ENCODE measurements at places on chromosomes 12 and 14.

DNA sequence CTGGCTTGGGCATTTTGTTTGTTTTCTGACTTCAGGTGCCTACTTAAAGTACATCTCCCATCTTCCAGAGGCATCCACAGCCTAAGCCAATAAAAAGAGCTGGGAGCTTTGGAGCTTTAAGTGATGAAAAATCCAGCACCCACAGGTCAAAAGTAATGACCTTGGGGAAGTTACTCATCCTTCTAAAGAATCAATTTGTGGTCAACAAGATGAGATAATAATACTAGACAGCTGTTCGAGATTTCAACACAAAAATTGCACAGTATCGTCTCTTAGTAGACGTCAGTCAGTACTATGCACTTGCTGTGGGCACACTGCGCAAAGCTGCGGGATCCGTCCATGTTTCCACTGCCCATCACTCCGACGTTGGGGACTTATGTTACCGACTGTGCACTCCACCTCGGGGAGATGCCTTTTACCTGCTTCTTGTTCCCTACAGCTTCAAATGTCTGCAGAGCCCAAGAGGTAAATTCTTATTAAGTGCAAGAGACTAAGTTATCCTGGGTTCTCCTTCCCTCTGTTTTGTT, 1.3 kb downstream of the ST8SIA1 start:
- DNase-seq: no peak

DNA sequence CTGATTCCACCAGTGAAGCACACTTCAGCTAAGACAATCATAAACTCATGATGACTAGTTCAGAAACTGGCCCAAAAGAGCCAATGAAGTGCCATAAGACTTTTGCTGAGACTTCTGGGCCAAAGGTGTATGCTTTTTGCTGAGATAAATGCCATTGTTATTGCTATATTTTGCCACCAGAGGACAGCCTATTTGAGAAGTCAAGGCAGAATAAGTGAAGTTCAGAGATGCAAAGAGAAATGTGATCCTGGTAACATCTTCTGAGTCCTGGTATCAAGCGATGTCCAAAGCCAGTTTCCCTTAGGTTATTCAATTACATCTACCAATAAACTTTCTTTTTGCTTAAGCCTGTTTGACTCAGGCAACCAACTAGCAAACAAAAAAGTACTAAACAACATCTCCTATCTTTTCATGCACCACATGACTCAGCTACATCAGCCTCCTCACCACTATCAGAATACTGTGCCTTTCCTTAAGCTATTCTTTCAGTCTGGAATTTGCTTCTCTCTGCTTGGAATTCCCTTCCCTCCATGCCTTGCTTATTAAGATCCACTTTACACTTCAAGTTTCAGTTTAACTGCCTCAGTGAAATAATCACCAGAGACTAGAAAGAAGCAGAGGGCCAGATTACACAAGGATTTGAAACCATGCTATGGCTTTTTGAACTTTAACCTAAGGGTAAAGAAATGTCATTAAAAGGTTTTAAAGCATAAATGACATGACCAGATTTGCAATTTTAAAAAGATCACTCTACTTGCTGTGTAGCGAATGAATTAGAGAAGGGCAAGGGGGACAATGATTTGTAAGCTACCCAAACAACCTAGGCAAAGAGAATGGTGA, 14.0 kb downstream of the CRY1 start:
- DNase-seq: no peak

DNA sequence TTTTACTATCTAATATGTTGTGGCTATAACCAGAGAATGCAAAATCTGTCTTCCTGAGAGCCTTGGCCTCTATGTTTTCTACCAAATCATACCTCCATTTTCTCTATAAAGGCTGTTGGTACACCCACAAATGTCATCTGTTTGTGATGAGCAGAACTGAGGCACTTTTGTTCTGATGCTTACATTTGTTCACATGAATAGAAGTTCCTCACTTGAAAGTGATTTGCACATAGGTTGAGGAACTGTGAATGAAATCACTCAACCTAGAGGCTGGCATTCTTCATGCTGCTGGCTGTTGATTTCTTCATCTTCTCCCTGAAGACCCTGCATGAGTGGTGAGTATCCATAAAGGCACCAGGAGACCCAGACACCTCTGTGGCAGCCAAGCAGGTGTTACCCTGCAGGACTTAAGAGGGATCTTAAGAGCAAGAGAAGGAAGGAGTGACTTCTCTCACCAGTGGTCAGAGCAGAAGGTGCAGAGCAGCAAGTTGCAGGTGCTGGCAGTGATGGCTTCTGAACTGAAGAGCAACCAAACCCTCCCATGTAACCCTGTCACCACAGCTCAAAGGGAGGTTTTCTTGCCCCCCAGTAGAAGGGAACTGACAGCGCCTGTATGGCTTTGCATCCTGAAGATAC, 110.3 kb downstream of the HMGA2 start:
- DNase-seq: no peak

- DNase-seq: no peak
Measured at GRCh38 chr12:13780453-13780852, 200.9 kb downstream of the GRIN2B start.

GRCh38 chr12:14113031-14113430, 131.6 kb upstream of the GRIN2B start:
- no peak for DNase-seq

DNA sequence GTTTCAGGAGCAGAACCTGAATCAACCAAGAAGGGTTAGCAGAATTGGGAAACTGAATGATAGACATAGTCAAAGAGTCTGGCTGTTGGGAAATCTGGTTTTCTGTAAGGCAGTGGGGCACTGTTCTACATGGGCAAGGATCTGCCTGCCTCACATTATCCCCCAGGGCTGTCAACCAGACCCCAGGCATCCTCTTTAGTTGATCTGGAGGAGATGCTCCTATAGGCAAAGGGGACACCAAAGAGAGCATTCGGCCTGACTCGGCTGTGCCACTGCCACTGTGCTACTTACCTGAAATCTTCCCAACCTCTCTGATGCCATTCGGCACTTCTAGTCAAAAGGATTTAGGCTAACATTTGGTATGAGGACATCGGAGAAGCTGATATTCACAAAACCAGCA, 4.1 kb downstream of the ISCU start:
- DNase-seq: no peak

DNA sequence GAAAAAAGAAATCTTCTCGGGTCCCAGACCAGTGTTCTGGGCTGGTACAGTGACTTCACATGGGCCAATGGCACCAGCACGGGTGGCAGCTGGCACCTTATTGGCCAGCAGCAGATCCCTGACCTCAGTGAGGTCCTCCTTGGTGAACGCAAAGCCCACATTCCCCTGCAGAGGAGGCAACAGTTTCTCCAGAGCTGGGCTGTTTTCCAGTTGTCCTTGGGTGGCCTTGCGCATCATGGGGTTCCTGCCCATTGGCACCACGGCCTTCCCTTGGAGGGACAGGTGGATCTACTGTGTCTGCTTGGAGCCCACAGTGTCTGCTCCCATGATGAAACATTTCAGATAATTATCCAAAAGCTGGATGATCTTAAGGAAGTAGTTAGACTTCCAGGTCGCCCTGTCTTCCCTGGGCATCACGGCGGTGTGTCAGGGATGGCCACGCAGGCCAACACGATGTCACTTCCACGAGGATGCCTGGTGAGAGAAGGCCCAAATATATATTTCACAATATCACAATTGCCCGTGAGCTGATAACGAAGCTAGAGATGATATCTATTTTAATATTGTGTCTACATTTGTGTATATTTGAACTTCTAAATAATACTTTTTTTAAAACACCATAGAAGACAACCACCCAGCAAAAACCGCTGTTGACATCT, 15.8 kb downstream of the NFKBIA start:
- DNase-seq: no peak

DNA sequence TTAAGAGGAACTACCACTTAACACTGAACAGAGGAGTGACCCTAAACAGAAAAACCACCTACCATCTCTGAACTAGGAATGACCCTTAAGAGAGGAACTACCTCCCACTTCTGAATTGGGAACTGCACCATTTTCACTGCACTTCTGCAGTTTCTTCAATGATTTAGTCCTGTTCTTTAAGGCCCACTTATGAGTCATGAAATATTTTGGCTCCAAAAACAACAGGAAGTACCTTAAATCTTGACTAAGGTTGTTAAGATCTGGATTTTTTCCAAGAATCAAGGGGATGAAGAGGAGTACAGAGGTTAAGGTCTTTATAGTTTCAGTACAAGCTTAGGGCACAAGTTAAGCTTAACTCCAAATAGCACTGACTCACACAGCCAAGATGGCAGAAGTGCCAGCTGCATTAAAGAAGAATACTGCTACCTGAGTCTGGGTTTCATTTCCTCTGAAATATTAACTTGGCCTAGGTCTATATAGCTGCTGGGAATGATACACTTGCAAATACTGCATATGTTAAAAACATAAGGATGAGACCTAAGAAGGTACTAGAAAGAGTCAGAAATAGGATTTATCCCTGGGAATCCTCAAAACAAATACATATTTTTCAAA, 4.2 kb downstream of the NPC2 start:
- no peak for DNase-seq

DNA sequence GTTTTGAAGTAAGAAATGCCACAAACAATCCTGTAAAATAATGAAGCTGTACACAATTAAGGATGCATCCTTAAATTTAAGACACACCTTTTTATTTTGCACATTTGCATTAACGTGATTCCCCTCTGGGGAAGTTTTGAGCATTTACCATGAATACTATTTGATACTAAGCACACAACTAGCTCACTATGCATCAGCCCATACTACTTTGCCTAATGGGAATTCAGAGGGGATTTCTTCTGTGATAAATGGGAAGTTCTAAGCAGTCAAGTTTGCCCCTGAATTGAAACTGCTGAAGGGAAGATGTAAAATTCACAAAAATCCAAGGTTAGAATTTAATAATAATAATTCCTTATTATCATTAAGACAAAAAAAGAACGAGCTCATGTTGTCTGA, 27.4 kb downstream of the SINHCAF start:
- no peak for DNase-seq

DNA sequence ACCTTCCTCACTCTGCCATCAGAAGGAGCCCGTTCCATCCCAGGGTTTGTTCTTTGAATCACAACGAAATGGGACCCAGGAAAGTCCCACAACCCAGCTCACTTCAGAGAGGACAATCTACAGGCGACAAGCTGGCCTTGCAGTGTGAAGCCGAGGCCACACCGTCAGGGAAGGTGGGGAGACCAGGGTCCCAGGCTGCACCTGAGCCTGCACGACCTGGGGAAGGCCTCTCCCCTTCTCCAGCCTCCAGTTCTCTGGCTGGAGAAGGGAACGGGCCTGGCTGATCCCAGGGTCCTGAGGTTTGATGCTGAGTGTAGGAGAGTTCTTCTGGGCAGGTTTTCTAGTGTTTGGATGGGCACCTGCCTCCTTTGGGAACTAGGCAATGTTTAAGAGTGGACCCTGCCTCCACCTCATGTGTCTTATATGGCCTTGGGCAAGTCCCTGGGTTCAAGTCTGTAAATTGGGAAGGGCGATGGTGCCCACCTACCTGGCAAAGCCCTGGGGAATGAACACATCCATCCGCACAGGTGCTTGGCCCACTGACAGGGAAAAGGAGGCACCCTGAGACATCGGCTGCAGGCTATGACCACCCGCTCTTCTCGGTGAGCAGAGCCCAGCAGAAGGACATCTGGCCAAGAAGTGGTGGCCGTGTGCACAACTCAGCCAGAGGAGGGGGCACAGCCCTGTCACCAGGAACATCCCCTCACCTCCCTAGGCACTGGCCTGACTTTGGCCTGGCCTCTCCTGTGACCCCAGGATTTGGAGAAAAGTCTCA, 77.9 kb upstream of the BCL11B start:
- no peak for DNase-seq

DNA sequence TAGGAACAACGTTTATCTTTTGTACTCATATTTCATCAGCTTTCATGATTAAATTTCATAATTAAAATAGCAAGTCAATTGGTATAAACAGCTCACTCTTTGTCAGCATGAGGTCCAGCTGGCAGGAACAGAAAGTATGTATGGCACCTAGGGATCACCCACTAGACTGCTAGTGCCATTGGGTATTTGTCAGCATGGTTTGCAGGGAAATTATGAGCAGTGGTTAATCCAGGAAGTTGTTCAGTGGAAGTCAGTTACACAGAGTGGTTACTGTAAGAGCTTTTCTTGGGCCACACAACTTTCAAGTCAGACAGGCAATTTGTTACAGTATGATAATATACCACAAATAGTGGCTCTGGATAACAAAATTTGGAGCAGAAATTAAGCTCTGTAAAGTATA, 340.3 kb upstream of the RGS6 start:
- DNase-seq: peak; percentile 8

DNA sequence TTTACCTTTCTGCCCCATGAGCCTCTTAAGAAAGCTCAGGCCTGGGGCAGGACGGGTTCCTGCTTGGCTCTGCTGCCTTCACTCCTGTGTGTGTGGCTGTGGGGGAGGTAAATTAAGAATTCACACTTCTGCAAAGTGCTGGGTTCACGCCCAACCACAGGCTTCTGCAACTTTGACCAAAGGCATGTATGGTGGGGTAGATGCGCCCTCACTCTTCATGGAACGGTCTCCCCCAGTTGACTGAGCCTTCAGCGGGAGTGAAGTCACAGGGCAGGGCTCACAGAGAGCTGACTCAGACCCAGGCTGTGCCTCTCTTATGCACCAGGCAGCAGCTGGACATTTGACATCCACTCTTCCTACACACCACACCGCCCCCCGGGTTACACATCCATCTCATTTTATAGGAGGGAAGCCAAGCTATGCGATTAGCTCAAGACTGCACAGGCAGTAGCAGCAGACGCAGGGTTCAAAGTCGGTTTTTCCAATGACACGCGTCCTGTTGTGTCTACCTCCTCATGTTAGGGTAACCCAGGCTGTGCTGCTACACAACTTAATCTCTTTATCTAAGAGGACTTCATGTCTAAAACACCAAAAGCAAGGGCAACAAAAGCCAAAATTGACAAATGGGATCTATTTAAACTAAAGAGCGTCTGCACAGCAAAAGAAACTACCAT, 15.4 kb upstream of the BCL11B start:
- DNase-seq: no peak

DNA sequence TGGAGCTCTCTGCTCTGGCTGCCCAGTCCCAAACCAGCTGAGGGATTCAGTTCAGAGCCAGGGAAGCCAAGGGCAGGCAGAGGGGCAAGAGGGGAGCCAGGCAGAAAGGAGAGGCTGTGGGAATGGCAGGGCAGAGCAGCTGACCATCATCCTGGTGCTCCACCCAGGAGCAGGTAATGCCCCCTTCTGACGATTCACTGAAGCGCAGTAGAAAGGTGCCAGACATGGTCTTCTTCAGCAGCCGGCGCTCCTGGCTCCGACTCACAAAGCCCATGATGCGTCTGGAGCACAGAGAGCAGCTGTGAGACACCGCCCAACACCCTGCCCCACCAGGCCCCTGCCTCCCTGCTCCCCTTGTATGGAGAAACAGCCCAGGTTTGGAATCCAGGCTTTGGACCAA, 8.0 kb downstream of the IL23A start:
- no peak for DNase-seq

GRCh38 chr14:27056586-27056985, 458.8 kb upstream of the NOVA1 start:
- no peak for DNase-seq

- no peak for DNase-seq
Measured at GRCh38 chr12:85617307-85618091, 218.7 kb downstream of the RASSF9 start.
